ENCODE measurements at places on chromosomes 3 and 15.
A peak's percentile ranks its signal among the peaks of the same experiment; 100 is the strongest.

- no peak for DNase-seq
These were observed 7.9 kb upstream of the LEKR1 start for GRCh38 chr3:156818273-156818651.

GRCh38 chr3:178483704-178484103 is 52.5 kb upstream of the KCNMB2 start:
- no peak for DNase-seq

- DNase-seq = no peak
These were observed 204.3 kb upstream of the STAC start for GRCh38 chr3:36175916-36176461.

GRCh38 chr15:41634072-41634626 is 26.1 kb upstream of the MGA start:
- DNase-seq = no peak

- no peak for DNase-seq
These were observed 833.7 kb downstream of the ROBO2 start for GRCh38 chr3:77873598-77873997.

- no peak for DNase-seq
These were observed 16.6 kb downstream of the ABTB1 start for GRCh38 chr3:127689266-127689860.

DNA sequence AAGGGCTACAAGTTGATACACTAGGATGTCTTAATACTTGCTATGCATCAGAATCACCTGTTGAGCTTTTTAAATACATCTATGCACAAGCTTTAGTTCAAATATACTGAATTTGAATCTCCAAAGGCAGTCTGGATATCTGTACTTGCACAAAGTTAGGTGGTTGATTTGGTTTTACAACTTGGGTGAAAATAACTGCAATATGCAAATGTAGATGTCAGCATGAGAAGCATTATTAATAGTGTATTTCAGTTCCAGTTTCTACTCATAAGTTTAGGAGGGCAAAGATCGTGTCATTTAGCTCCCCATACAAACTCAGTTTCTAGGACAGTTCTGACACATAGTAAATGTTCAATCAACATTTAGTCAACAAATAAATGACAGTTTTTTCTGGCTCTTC is 25.6 kb downstream of the IQCB1 start:
- no peak for DNase-seq

- DNase-seq = no peak
These were observed 3.7 kb downstream of the PAK6 start for GRCh38 chr15:40242601-40243000.

DNA sequence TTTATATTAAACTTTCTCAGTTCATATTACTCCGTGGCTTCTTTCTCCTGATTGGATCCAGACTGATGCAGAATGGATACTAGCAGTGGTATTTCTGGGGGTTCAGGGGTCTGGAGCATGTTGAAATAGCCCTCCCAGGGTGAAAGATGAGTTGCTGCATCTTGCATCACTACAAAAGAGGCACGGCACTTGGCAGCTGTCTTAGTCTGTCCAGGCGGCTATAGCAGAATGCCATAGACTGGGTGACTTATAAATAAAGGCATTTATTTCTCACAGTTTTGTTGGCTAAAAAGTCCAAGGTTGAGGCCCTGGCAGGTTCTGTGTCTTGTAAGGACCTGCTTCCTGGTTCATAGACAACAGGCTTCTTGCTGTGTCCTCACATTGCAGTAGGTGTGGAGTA is 660 bp upstream of the BCL2L10 start:
- DNase-seq = no peak

GRCh38 chr3:8709801-8710507 is 23.6 kb upstream of the CAV3 start:
- DNase-seq = no peak

- DNase-seq = no peak
These were observed 69.1 kb upstream of the SEC13 start for GRCh38 chr3:10389995-10390394.

DNA sequence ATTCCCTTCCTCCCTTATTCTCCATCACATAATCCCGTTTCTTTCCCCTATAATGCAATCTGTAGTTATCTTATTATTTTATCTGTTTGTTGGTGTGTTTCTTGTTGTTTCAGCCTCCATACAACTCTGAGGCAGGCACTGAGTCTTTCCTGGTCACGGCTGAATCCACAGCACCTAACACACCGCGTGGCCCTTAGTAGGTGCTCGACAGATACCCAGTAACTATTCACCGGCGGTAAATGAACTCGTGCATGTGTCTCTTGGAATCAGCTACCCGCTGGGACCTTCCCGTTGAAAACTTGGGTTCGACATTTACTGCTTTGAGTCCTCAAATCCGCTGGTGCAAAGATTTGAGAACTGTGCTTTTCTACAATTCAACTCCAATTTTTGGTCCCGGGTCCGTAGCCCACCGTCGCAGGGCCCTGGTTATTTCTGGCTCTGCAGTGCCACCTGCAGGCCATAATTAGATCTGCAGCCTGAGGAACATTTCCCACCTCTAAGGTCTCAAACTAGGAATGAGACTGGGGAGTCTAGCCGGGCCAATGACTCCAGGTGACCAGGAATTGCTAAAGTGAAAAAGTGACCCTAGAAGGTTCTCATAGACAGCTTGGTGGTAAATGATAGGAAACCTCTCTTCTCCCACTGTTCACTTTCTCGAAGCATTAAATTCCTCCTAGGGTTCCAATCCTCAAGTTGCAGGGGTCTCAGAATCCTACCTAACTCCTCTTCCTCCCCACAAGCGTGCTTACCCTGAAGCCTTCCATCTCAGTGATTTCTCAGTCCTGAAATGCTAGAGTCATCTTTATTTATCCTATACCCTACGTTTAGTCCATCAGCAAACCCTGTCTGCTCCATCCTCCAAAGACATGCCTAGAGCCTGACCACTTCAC is 40.0 kb upstream of the TRH start:
- peak; percentile 32 for DNase-seq

- no peak for DNase-seq
These were observed 13.8 kb downstream of the RIOX2 start for GRCh38 chr3:97958396-97958795.

GRCh38 chr15:83610901-83611685 is 42.8 kb upstream of the ADAMTSL3 start:
- no peak for DNase-seq

- DNase-seq = peak; percentile 13
These were observed 3.1 kb downstream of the AGBL1 start for GRCh38 chr15:86082619-86083380.

DNA sequence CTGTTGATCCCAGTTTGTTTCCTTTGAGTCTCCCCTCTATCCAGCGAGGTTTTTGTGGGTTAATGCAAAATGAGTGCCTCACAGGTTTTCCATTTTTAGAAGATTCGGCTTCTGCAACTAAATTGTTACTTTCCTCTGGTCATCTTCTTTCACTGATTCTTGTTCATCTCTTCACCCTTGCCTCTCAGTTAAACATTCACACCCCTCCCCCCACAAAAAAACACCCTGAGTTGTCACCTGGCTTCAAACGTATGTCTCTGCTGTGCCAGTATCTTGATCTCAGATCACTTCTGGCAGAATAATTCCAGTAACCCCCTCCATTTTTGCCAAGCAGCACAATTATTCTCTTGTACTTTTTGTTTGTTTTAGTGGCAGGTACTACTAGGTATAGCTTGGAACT is 12.3 kb upstream of the CLDN16 start:
- no peak for DNase-seq

GRCh38 chr15:31344823-31345605 is 18.4 kb downstream of the KLF13 start:
- DNase-seq = no peak

DNA sequence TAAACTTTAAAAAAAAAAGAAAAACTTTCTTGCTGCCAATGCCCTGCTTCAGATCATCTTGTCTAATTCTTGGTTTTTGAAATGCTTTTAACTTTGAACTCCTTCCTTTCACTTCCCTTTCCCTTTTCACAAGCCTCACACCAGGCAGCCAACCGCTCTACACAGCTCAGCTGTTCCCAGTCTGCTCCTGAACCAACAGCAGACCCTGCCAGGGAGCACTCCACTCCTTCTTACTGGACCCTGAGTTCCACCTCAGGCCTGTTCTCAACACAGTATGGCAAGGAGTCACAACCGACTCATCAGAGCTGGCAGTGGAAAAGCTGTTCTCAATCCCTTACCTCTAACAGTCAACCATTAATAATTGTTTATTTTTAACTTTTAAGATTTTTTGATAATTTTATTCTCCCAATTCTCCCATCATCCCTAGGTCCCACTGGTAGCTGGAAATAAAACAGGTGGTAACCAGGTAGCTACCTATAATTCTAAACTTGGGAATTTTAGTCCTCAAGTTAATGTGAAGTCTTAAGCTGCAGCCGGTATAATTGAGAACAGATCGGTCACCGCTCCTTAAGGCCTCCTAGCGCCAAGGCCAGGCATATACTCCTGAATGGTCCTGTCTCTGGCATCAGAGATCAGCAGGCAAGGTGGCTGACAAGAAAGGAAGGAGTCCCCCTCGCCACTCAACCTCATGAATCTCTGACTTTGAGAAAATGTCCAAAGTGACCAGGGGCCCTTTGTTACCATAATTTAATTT is 43.9 kb downstream of the BOC start:
- DNase-seq = no peak

- DNase-seq = no peak
These were observed 694.6 kb downstream of the TUSC7 start for GRCh38 chr3:117404141-117404540.

DNA sequence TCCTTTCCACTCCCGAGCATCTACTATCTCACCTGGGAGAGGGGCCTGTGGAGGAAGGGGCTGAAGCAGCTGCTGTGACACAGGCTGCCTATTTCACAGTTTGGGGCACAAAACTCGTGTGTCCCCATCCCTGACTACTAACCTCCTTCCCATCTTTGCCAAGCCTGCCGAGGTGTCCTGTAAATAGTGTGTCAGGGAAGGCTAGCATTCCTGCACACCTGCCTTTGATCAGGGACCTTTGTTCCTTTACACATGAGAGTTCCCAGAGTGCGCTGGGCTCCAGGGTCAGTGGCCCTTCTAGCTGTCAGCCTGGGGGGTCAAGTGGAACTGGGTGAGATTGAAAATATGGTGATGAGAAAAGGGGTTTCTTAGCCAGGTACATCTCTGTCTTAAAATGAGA is 13.0 kb upstream of the TF start:
- DNase-seq = no peak

GRCh38 chr3:130935761-130936492 is 42.0 kb downstream of the ATP2C1 start:
- DNase-seq = no peak

DNA sequence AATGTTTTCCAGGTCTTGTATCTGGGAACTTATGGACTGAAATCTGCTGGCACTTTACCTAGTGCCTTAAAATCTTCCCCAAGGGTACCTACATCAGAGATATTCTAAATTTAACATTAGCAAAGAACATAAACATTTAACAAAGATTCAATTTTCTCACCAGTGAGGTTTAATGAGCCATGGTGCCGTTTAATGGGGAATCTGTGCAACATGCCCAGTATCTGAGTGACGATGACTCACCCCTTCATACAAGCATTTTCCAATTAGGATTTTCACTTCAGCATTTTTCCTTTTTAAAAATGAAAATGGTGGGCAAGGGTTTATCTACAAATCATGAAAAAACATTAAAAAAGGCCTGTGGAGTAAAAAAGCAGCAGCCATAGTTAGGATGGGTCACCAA is 189.4 kb downstream of the SLC9A9 start:
- DNase-seq = no peak

GRCh38 chr15:59791755-59792154 is 102.6 kb upstream of the BNIP2 start:
- no peak for DNase-seq

GRCh38 chr3:46367811-46368210 is 2.9 kb upstream of the CCR5 start:
- no peak for DNase-seq

DNA sequence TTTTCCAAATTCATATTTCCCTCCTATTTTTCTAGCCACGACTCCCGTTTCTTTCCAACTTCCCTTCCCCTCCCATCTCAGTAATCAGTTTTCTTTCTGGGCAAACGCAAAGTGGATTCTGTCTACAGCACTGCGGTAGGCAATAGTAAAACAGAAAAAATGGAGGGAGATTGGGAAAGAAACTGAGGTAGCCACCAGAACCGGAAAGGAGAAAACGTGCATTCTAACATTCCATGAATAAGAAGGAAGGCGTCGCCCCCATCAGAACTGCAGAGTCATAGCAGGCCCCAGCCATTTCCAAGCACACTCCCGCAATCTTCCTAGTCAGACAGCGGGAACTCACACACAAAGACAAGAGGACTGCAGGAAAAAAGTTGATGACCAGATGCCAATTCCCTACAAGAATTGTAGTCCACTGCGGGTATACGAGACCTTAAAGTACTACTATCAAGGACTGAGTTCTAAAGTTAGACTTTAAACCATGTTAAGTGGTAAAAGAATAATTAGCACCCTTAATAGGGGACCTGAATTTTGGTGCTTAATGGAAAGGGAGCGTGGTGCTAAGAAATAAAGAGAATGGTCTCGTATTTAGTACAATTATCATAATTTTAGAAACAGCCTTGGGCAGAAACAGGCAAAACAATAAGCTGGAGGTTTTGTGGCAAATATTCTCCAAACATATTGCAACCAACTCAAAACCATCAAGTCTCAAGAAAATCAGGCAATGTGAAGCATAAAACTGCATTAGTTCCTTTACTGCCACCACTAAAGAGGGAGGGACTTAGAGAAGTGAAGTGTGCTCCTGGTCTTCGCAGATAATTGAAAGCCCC is 1.4 kb downstream of the PFN2 start:
- no peak for DNase-seq

GRCh38 chr3:176937541-176937940 is 259.7 kb downstream of the TBL1XR1 start:
- DNase-seq = no peak

DNA sequence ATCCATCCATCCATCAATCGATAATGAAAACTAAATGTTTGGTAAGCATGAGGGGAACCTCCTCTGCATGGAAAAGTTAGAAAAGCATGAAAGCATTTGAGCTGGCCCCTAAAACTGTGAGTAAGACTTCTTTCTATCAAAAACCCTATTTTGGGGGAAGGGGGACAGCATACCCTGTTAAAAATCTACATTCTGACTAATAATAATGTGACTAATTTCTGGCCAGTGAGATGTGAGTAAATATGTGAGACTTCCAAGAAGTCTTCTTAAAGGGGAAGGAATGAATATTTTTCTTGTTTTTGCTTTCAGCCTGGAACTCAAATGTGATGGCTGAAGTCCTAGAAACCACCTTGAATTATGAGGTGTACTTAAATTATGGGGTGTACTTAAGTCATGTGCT is 54.9 kb downstream of the C3orf85 start:
- DNase-seq = no peak

DNA sequence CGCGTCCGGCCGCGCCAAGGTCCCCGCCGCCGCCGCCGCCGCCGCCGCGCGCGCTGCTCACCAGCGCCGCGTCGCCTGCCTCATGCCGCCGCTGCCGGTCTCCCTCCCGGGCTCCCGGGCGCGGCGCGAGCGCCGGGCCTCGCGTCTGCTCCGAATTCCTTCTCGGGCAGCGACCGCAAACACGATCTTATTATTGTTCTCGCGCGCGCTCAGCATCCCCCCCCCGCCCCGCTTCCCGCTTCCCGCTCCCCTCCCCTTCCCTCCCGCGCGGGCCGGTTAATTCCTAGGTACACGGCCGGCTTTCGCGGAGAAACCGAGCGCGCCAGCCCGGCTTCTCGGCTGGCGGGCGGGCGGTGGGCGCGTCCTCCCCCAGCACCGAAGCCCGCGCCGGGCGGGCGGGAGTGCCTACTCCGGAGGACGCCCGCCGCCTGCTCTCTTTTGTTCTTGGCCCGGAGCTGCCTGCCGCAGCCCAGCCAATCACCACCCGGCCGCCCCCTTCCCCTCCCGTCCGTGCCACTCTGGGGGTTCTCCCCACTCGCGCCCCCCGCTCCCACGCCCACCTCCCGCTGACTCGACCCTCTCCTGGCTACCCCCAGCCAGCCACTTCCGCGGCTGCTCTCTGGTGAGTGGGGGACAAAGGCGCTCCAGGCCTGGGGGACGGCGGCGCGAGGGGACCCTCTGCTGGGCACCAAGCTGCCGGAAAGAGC is at the start of gene HDGFL3:
Gene HDGFL3, minus strand, starts transcription at position 164 of the 707 bp plus-strand sequence. CDS start 409 bp downstream, outside the sequence.
- peak; percentile 32 for DNase-seq
